ENCODE measurements at places on chromosomes 2 and 18.

DNA sequence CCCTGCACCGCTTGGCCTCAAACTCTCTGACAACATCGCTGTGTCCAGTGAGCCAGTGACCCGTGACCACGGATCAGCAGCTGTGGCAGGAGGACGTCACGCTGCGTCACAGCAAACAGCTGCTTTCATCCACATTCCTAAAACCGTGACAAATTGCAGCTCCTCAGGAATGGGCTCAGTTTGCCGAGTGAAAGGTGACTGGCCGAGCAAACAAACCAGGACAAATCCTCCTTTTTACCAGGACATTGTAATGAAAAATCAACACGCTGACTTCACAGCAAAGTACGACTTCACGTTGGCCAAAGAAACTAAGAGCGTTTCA is 57.6 kb downstream of the PXDN start:
- DNase-seq: peak; percentile 93

- peak; percentile 78 for DNase-seq
Measured at GRCh38 chr2:218285604-218286003, 6.7 kb downstream of the TMBIM1 start.

DNA sequence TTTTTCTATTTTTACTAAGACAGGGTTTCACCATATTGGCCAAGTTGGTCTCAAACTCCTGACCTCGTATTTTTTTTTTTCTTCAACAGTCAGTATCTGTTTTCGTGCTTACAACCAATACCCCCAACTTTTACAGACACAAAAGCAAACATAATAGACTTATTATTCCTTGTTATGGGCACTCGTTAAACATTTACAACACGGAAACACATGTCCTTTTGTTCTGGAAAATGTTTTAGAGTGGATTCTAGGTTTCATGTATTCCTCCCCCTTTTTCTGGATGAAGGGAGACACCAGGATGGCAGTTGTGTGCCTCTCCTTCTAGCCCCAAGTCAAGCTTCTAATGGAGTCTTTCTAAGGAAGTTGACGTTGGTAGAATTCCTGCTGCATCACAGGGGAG is 88.8 kb downstream of the CD226 start:
- DNase-seq: no peak

- no peak for DNase-seq
Measured at GRCh38 chr2:38215993-38216392, 140.0 kb upstream of the CYP1B1 start.

GRCh38 chr2:157305723-157306110 is 19.9 kb downstream of the ERMN start:
- DNase-seq: no peak

All from myocyte (in vitro differentiated cells).